ENCODE measurements at places on chromosomes 6 and 20.

- DNase-seq, result peak; percentile 3
Observed at GRCh38 chr6:128456510-128457230, 63.7 kb downstream of the PTPRK start.

- DNase-seq, result no peak
Observed at GRCh38 chr20:11845340-11845739, 72.4 kb upstream of the BTBD3 start.

DNA sequence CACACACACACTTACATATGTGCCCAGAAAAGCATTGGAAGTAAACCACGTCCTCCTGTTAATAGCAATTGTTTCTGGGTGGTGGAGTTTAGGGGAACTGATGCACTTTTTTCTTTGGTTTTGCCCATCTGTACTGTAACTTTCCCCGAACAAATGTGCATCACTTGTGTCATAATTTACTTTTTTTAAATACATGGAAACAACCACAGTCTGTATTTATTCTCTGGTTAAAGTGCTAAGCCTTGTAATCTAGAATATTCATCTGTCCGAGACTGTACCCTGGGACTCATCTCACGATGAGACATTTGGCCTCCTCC, 61.5 kb upstream of the CD93 start:
- DNase-seq, result no peak

GRCh38 chr6:169783971-169784820, 32.8 kb downstream of the ERMARD start:
- no peak for DNase-seq

- no peak for DNase-seq
Observed at GRCh38 chr20:57611586-57612311, 8.5 kb downstream of the ZBP1 start.

DNA sequence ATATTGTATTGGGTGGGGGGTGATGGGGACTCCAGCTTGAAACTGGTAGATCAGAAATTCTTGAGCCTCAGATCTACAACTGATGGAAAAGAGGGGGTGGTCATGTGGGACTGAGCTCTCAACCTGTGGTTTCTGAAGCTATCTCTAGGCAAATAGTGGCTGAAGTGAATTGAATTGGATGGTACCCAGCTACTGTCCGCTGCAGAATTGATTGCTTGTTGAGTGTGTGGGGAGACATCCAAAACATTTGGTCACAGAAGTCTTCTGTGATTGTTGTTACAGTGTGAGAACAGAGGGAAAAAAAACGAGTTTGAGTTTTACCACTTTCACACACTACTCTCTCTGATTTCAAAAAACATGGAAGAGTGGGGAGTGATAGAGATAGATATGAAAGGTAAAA, 14.8 kb downstream of the CDS2 start:
- no peak for DNase-seq

GRCh38 chr6:148342350-148343046, at the start of gene SASH1:
Gene SASH1 (plus strand): TSS chr6:148342838. CDS start chr6:148343068, 230 bp downstream.
- DNase-seq, result peak; percentile 40

DNA sequence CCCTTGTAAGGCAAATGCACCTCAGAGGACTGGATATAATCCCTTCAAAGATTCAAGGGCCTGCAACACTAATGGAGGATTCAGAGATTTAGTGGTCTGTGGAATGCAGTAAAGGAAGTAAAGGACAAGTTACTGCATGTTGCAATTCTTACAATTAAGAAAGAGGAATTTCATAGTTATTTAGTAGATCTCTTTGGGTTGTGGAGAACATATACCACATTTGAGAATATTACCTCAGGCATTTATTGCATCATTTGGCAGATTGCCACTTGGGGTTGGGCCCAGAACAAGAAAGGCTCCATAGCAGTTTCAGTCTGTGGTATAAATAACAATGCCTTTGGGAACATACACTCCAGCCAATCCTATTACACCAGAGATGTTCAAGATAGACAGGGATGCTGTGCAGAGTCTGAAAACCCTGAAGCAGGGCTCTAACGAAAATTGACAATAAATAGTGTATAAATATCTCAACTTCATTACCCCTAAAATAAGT, 20.9 kb upstream of the EPM2A start:
- DNase-seq, result no peak

- no peak for DNase-seq
Observed at GRCh38 chr20:49501917-49502316, 19.4 kb upstream of the KCNB1 start.

GRCh38 chr6:150235218-150235617, 92.4 kb downstream of the PPP1R14C start:
- no peak for DNase-seq

- DNase-seq, result no peak
Observed at GRCh38 chr20:14838663-14839628, 501.5 kb upstream of the FLRT3 start.

GRCh38 chr6:163695414-163695864, 280.9 kb downstream of the QKI start:
- DNase-seq, result no peak

DNA sequence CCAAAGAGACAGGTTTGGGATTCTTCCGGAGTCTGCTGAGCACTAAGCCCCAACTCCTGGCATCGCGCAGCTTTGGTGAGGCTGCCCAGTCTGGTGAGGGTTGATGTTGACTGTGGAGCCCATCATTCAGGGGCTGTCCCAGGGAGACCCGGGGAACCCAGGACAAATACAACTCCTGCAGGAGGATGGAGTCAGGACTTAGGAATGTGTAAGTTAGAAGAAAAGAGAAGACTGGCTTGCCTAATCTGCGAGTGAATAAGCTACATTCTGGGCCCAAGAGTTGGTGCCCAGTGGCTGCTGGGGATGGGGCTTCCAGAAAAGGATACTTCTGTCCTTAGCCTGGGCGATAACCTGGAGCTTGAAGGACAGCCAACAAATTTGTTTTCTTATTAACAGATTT, 47.9 kb downstream of the STK35 start:
- DNase-seq, result no peak

GRCh38 chr6:36187446-36187845, 9.1 kb upstream of the BRPF3 start:
- DNase-seq, result no peak

- DNase-seq, result no peak
Observed at GRCh38 chr6:169923468-169924464, 172.3 kb downstream of the ERMARD start.

DNA sequence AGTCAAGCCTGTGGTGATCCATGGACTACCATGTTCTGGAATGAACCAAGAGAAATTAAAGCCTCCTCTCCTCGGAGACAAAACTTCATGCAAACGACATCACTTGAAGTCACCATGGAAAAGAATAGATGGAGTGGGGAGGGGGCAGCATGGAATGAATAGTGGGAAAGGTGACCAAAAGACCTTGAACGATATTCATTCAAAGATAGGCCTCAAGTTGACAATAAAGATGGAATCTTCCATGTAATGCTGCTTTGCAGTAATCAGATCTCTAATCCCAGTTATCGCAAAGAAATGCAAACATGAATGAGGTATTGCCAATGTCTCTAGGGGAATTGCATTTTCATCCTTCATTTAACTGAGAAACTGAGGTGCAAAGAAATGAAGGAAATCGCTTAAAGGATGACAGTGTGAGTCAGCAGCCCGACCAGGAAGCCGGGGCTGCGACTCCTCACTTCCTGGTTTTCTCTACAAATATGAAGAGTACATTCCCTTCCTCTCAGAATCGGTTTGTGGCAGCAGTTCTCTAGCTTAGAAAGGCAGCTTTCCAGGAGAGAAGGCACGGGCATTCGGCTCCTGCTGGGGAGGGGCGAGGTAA, 65.6 kb upstream of the RREB1 start:
- no peak for DNase-seq

GRCh38 chr6:32796848-32797776, 19.7 kb downstream of the HLA-DOB start:
- no peak for DNase-seq

DNA sequence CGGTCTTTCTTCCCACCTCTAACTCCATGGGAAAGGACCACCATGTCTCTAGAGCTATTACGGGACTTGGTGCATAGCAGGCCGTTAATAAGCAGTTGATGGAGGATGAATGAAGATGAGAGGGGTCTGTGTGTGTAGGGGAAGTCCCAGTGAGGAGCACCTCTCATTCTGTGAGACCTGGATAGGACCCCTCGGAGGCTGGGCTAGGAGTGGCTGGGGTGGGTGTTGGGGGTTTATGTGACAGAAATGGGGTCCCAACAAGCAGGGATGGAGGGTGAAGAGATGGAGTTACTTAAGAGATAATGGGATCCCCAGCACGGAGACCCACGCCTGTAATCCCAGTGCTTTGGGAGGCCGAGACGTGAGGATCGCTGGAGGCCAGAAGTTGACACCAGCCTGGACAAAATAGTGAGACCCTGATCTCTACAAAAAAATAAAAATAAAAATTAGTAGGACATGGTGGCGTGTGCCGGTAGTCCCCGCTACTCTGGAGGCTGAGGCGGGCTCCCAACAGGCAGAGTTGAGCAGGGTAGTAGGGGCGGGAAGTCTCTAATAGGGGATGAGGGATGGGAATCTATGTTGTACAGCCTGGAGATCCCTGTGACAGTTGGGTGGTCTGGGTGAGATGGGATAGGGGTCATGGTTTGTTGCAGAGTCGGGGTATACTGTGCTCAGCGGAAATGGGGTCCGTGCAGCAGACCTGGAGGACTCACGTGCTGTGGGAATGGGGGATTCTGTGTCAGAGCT, 677 bp upstream of the ZNF341 start:
- DNase-seq, result no peak

DNA sequence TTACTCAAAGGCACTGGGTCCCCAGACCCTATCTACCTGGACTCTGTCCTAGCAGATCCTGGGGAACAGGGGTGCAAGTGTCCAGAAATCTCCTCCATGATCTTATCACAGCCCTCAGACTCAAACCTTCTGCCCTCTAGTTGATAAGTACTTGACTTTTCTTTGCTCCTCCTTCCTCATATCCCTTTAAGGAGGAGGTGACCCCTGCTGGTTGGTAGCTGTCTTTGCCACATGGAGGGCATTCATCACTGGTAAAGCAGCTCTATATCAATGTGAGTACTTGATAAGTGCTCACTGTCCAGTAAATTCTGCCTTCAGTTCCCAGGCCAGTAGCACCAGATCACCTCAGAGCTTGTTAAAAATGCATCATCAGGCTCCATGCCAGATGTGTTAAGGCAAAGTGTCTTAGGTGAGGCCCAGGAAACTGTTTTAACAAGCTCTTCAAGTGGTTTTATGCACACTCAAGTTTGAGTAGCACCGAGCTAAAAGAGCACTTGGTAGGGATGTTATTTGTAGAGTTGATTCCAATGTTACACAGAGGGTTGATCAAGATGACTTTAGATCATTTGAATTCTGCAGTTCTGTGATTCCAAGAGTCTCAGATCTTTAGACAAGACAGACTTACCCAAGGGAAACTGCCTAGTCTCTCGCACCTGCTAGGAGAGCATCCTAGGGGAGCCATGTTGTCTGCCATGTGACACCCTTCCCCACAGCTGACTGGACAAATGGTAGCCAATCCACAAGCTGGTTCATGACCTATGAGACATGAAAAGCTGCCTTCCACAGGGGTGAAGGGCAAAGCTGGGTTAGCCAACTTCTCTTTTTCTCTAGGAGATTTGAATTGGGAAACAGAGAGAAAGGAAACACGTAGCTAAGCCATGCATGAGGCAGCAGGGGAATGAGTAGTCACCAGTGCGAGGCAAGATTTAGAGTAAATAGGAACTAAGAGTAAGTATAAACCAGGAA, 18.6 kb downstream of the TREML2 start:
- DNase-seq, result no peak

DNA sequence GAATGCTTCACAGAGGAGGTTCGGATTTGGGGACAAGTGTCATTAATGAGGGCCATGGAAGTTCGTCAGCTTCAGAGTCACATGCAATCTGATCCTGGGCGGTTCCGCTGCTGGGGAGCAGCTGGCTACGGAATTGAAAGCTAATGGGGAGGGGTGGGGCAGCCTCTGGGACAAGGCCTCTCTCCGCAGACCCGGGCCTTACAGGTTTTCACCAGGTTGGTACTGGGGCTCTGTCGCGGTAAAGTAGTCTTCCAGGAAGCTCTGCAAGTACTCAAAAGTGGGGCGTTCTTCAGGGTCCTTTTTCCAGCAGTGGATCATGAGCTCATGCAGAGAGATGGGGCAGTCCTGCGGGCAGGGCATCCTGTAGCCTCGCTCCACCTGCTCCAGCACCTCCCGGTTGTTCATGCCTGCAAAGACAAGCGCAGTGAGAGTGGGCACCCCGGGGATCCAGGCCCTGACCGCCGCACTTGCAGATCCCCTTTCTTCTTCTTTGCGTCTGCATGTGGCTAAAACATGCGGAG, 55.9 kb upstream of the TRAF3IP2 start:
- no peak for DNase-seq

DNA sequence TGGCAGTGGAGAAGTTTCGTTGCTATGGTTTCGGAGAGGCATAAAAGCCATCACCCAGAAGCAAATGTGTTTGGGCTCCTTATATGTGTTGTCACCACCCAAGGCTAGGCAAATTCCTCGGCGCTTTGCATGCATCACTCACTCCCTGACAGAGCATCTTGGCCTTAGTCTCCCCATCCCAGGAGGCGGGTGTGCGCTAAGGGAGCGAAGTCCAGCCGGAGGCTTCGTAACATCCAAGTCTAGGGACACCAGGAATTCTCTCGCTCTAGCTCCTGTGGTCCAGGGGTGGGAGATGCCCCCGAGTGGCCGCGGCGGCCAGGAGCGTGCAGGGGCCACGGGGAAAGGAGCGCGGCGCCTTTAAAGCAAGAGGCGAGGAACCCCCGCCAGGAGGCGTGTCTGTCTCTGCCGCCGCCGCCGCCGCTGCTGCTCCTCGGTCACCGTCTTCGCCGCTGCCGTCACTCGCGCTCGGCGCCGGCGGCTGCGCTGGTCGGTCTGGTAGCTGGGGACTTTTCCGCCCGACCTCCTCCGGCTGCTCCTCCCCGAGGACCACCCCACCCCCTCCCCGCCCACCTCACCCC, at the start of gene GRIK2:
Gene GRIK2 (plus strand): TSS at position 458 of the 578 bp plus-strand sequence.
- peak; percentile 54 for DNase-seq

- DNase-seq, result no peak
Observed at GRCh38 chr6:70886661-70887060, 70.2 kb downstream of the B3GAT2 start.

DNA sequence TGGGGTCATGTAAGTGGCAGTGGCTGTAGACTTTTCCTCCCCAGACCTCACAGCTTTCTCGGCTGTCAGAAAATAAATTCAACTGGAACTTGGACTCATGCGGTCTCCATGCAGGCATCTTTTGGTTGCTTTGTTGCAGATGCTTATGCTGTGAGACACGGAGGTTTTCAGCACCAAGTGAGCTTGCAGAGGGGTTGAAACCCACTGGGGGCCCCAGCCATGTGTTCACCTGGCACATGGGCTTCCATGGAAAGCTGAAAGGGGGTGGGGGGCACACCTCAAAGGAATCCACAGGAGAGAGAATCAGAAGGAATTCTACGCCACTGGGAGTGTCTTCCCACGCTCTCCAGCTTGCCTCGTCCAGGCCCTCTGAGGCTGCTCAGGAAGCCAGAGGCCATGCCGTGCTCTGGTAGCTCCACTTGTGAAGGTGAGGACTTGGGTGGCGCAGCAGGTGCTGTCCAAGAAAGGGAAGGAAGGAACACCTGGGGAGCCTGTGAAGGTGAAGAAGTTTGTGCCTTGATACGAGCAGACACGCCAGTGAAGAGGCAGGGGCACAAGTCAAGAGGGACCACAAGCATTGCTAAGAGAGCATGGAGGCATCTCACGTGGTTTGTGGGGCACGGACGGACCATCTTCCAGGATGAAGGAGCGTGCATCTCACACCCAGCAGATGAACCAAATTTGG, 134.3 kb upstream of the PMEPA1 start:
- no peak for DNase-seq
